ENCODE measurements at places on chromosomes 7 and 10.

DNA sequence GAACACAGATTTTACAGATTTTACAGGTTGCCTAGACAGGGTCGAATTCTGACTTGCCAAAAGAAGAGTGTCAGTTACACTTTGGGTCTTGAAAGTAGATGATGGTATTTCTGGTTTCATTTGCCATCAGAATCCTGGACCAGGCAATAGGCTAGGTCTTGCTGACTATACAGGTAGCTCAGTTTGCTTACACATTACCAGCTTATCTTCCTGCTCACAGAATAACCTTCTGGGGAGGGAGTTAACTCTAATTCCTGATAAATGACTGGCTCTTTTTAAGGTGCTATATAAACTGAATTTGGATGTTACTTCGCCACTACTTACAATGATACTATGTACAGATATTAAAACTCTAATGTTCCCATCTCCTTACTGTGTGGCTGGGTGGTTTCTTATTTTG, 39.8 kb downstream of the GBF1 start:
- no peak for DNase-seq

GRCh38 chr7:48046458-48046857, 11.1 kb downstream of the C7orf57 start:
- no peak for DNase-seq

DNA sequence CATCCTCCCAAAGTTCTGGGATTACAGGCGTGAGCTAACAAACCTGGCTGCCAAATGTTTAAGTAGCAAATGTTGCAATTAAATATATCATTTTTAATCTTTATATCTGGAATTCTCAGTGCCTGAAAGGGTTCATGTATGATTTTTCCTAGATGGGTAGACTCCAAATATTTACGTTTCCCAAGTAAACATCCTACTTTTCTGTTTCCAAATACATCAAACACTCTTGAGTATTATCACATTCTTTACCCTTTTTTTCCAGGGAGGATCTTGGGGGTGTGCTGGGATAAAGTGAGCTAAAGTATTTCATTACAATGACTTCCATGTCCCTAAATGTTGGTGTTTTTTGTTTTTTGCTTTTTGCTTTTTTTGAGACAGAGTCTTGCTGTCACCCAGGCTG, 32.9 kb upstream of the CYTH3 start:
- DNase-seq, result no peak

- no peak for DNase-seq
Measured at GRCh38 chr10:124416733-124417132, 2.0 kb downstream of the OAT start.

- peak; percentile 8 for DNase-seq
Measured at GRCh38 chr10:76624470-76624869, 1013.1 kb downstream of the KCNMA1 start.

DNA sequence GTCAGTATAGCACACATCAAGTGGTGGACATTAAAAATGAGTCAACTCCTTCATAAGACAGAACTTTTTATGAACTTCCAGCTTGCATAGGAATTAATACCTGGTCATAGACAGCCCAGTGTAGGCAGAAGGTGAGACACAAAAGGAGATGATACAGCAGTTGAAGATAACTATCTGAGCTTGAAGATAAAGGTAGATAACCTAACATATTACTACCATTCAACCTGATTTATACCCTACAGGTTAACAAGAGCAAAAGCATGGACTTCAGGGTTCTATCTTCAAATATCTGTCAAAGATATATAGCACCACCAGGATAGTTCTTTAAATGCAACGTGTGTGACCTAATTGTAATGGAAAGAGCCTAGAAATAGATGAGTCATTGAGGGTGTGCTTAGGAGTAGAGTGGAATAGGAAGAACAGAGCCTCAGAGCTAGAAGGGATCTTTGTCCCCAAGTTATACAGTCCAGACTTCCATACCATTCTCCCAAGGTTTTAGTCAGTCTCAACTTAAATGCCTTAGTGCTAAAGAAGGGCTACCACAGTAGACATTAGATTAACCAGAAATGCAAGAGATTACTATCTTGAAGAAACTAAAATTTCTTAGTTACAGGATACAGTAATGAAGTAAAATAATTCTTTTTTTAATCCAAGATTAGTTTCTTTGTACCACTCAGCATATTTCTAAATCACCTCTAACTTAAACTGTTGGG, 9.2 kb downstream of the ZNF800 start:
- DNase-seq, result no peak

GRCh38 chr7:124597509-124597908, 168.1 kb downstream of the GPR37 start:
- no peak for DNase-seq

DNA sequence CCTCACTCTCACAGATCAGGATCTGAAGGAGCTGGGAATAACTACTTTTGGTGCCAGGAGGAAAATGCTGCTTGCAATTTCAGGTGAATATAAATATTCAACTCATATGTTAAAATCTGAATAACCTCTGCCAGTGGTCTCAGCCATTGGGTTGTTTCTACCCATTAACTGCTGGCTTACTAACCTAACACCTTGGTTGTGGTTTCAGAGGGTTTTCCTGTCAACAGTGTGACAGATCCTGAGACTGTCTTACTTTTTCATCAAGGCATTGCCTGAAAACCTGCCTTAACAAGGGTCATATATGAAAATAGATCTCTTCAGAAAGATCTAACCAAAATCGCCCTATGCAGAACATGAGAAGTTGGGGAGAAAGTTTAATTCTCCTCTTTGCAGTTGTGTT, 307.7 kb downstream of the BICC1 start:
- DNase-seq, result no peak

DNA sequence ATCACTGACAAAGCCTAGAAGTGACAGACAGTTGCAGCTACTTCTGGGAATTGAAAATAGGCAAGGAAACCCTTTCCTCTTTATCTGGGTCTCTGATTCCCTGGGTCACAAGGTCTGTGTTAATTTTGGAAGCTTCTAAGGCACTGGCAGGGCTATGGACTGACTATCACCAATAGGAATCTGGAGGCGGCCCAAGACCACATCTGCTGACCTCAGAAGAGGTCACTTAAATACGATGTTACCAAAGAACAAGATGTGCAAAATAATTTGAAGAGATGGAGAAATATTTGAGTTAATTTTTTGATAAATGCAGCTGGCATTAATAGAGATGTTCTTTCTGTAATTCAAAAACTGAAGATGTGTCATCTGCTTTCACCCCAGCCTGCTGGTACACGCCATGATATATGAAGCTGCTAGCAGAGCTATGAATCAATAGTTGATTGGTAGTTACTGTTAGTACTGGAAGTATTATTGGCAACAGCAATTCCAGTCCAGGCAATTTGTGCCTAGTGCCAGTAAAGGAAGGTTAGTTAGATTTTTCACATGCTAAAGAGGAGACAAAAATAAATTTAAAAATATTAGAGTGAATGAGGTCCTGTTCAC, 5.5 kb upstream of the STEAP4 start:
- DNase-seq, result no peak

- DNase-seq, result no peak
Measured at GRCh38 chr7:151062111-151062398, 2.7 kb downstream of the SLC4A2 start.

- no peak for DNase-seq
Measured at GRCh38 chr10:102804382-102805055, 32.7 kb downstream of the CYP17A1 start.
